ENCODE measurements at places on chromosomes 1 and 21. TPM values are rescaled to one million over a fixed set of nuclear protein-coding genes. Genes with fewer than 3 reads are reported as not detected.
A peak's percentile ranks its signal among the peaks of the same experiment; 100 is the strongest.

DNA sequence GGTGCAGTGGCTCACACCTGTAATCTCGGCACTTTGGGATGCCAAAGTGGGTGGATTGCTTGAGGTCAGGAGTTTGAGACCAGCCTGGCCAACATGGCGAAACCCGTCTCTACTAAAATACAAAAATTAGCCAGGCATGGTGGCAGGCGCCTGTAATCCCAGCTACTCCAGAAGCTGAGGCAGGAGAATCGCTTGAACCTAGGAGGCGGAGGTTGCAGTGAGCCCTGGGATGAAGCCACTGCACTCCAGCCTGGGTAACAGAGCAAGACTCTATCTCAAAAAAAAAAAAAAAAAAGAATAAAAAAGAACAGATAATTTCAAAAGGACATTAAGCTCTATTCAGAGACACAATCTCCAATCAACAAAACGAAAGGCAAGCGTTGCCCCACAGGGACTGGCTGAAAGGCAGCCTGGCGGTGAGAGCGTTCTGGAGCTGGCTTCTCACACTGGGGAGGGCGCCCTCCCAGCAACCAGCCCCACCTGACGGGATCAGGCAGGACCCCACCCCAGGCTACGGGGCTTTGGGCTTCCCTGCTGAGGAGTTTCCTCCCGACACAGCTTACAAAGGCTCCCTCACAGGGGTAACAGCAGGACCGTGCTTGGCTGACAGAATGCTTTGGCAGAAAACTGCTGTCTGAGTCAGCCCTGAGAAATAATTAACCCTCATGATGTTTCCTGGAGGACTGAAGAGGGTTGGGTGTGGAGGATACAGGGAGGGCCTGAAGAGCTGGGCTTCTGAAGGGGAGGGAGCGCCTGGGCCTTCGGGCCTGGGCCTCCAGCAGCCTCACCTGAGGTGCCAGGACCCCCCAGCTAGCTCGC is 31.1 kb upstream of the SRP9 start:
- DNase-seq: no peak

GRCh38 chr1:230226007-230226800 is 159.2 kb downstream of the GALNT2 start:
- no peak for DNase-seq

The AMY1A gene
- not detected for total RNA-seq

GRCh38 chr1:35881850-35882273 is 1.1 kb upstream of the AGO1 start:
- DNase-seq: no peak

GRCh38 chr1:171245458-171246064 is 2.7 kb upstream of the FMO1 start:
- DNase-seq: no peak

The DMBX1 gene
- total RNA-seq: not detected

DNA sequence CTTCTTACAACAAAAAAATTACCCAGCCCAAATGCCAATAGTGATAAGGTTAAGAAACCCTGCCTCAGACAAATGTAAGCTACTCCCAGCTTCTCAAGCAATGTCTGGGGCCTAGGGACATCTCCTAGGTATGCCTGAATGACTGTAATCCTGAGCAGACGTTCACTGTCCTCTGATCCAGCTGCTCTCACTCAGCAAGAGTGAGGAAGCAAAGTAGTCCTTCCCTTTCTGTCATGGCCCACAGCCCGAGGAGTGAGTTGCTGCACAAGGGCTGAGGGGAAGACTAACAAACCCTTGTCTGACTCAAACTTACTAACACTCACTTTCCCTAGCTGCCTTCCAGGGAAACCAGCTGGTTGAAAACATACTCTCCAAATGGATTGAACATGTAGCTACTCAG is 124.9 kb upstream of the TNFSF4 start:
- no peak for DNase-seq

The FLG2 gene
- total RNA-seq: 0.19 TPM

- DNase-seq: peak; percentile 20
Observed at GRCh38 chr21:33947451-33948095, 32.0 kb upstream of the ATP5PO start.

GRCh38 chr1:23957096-23957495 is 2.5 kb upstream of the PNRC2 start:
- no peak for DNase-seq

Data from esophagus squamous epithelium (tissue), 5 donors.